RPMI7951 (cell line): ENCODE measurements at places on chromosomes 6 and 20.

- DNase-seq = no peak
These were observed at the start of gene CLIC5 for GRCh38 chr6:46015119-46015968. CLIC5 (minus strand) TSS chr6:46015860; CDS start chr6:46015542, 318 bp downstream.

- DNase-seq = peak; percentile 74
These were observed 944.8 kb upstream of the CITED2 start for GRCh38 chr6:140319209-140319608.

DNA sequence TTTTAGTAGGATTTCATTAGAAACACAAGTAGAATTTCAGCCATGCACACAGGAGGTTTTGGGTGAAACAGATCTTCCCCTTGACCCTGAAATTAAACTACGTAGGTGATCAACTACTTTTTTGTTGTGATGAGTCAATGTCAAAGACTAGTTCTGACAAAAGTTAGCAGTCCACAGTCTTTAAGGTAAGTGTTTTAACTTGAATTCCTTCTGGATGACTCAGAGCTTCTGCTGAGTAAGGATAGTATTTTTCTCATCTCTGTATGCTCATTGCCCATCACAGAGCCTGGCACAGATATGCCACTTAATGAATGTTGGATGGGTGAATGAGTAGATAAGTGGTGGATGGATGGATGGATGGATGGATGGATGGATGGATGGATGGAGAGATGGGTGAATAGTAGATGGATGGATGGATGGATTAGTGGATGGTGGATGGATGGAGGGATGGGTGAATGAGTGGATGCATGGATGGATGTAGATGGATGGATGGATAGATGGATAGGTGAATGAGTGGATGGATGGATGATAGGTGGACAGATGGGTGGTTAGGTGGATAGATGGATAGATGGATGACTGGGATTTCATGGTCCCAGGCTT lies 165.3 kb downstream of the ZMYND8 start:
- DNase-seq = peak; percentile 56

DNA sequence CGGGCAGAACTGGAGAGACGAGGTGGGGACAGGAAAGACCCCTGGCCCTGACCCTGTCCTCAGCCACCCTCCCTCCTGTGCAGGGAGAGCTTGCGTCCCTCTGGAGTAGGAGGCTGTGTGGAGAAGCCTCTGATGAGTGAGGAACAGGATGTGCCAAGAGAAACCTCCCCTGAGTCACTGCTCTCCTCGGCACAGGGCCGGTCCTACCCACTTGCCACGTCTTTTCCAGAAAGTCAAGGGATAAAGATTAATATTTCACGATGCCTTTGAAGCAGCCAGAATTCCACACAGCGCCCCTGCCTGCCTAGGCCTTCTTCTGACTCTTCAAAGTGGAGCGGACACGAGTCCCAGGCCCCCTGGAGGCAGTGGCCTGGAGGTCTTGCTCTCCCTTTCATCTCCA lies 34.9 kb upstream of the THBS2 start:
- DNase-seq = peak; percentile 46

GRCh38 chr6:104799134-104799657 lies 60.5 kb downstream of the HACE1 start:
- no peak for DNase-seq

- peak; percentile 61 for DNase-seq
These were observed 34.0 kb upstream of the BMP6 start for GRCh38 chr6:7691675-7692452.

DNA sequence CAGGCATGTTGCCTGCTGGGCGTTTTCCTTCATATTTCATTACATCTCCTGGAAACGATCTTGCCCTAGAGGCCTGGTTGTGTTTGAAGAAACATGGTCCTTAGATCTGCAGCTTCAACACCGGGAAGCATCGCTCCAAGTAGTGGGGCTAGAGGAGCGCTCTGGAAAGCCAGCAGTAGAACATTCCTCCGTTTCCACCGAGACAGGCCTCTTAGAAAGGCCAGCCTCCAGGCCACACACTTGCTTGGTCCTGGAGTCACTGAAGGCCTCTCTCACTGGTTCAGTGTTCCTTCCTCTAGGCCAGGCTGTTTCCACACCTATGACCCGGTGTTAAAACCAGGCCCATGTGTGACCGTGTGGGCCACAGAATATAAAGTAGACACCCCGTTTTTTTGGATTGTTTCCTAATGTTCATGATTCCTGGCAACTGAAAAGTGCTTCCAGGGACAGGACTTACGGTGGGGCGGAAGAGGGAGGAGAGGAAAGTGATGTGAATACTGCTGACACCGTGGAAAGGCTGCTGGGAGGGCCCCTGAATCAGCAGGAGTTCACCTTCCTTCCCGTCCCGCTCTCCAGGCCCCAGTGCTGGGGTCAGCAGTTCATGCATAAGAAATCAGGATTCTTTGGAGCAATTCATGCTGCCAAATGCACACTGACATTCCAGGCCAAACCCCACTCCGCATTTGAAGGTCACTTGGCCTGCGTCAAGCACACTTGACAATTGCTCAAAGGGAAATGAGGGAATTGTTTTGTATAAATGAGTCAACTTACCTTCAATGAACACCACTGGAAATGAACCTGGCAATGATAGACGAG lies 83.8 kb downstream of the IYD start:
- no peak for DNase-seq

DNA sequence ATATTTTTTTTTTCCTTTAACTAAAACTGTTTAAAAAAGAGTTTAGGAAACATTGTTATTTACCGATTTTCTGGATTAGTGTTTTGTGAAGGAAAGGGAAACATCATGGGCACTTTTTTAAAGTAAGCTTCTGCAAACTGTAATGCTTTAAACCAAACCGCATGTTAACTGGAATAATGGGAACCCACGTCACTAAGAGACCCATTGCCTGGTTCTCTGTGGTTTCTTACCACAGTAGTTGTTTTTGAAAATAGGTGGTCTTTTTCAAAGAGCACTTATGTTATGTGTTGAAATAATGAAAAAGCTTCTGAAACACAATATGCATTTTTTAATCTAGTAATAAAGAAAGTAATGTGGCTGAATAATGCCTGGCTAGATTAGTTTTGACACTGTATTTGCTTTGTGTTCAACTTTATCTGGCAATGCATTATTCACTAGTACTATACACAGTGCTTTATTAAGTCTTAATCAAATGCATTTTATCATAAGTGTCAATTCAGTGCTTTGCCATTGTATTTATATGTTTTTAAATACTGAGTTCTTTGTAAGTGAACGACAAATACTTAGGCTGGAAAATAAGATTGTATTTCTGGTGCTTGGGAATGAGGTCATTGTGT lies 754.1 kb upstream of the FLRT3 start:
- DNase-seq = no peak

DNA sequence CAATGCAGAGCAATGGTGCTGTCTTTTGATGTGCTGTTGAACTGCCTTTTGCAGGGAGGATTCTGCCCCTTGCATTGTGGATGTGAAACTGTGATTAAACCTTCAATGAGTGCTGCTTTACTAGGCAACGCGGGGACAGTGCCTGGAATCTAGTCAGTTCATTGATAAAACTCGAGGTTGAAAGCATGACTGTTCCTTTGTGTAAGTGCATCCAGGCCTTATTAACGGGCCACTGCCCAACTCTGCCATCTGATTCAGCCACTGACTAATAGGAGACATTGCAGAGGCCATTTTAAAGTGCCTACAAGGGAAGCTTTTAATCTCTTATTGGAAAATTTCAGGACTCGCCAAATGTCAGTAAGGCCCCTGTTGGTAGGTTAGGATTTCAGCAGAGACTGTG lies 49.3 kb downstream of the SLC35F1 start:
- DNase-seq = peak; percentile 26

- peak; percentile 61 for DNase-seq
These were observed 59.6 kb downstream of the RWDD2A start for GRCh38 chr6:83252719-83253118.

DNA sequence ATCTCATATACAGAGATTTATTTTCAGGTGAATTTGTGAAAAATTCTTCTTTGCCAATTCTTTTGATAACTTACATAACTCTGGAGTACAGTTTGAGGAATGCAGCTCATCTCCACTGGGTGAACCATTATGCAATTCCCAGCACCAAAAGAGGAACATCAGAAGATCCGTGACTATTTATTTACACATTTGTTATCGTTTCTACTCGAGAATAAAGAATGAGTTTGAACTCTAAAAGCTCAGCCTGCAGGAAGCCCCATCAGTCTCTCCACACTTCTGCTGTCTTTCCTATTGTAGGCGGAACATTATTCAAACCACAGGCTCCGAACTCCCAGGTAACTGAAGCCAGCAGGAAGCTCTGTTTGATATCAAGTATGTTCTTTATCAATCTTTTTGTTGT lies 95.9 kb upstream of the IFNGR1 start:
- DNase-seq = no peak

GRCh38 chr6:18820725-18821124 lies 433.6 kb downstream of the RNF144B start:
- DNase-seq = no peak

- peak; percentile 78 for DNase-seq
These were observed 1.1 kb upstream of the LSM14B start for GRCh38 chr20:62120990-62121775.

GRCh38 chr20:63064310-63064709 lies 57.5 kb upstream of the BHLHE23 start:
- DNase-seq = peak; percentile 45

DNA sequence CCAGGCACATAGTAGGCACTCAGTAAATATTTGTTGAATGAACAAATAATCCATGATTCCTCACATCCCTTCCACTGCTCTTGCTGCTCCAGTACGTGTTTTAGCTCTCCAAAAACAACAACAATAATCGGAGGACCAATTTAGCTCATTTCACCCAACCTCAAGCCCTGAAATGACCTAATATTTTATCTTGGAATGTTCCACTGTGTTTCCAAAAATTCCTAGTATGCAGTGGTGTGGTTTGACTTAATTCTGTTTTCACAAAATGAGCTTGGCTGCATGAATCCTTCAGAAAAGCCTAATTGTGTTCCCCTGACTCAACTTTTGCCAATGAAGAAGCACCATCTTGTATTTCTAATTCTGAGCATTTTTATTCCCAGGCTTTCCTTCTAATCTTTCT lies 168.0 kb upstream of the PHACTR1 start:
- DNase-seq = peak; percentile 65

DNA sequence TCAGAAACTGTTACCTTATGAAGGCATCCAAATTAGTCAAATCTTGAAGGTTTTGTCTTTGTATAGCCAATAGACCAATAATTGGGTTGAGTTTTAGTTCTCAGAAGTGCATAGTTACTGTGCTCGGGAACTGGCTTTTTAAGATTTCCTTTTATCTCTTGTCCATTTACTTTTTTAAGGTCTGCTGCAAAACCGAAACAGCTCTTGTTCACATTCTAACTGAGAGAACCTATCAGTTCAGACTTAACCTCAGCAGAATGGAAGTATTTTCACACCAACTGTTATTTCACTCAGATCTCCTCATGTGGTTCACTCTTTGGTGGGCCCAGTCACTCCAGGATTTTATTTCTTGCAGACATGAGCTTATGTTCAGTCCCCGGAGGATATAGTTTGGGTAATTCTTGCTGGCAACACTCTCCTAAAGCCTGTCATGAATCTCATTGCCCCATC lies 55.5 kb downstream of the TPBG start:
- no peak for DNase-seq
